Mammary epithelial cell (primary cell): ENCODE measurements at places on chromosomes 7 and 10. TPM values are rescaled to one million over a fixed set of nuclear protein-coding genes. Genes with fewer than 3 reads are reported as not detected.

Gene ASAH2
- 2.2 and 5.9 TPM in 2 replicates for total RNA-seq

Gene GAD2
- total RNA-seq = not detected in 2 replicates

Gene AZGP1
- total RNA-seq = 9.3 TPM

Gene GPNMB
- 208 TPM for total RNA-seq

Gene TMEM184A
- 9.2 TPM for total RNA-seq

Gene HMX3
- total RNA-seq = 0.26 and 0.94 TPM in 2 replicates
